CD4-positive, alpha-beta T cell treated with Interferon gamma for 1 hour (primary cell): ENCODE measurements at places on chromosomes 2 and 18.
A peak's percentile ranks its signal among the peaks of the same experiment; 100 is the strongest.

GRCh38 chr18:76476665-76477561, 18.1 kb downstream of the ZNF516 start:
- no peak for DNase-seq

DNA sequence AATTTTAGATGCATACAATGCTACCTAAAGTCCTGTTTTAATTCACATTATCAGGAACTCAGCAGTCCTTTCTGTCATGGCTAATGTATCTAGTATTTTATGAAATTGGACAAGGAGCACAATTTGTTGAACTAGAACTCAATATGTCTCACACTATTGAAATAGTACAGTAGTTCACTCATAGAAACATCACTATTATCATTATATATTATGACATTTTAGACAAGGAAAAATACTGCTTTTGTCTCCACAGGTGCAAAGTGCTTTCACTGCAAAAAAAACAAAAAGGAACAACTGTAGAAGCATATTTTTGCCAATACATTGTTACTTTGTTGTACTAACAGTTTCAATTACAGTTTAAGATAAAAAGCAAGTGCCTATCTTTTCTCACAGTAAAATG, 419.2 kb upstream of the CDH19 start:
- no peak for DNase-seq

GRCh38 chr2:137888845-137889244, 75.4 kb upstream of the HNMT start:
- DNase-seq: no peak

GRCh38 chr2:157897106-157897971, 21.2 kb upstream of the ACVR1 start:
- DNase-seq: peak; percentile 28

- DNase-seq: no peak
Measured at GRCh38 chr2:239307921-239308613, 92.8 kb downstream of the HDAC4 start.

- DNase-seq: no peak
Measured at GRCh38 chr2:2580341-2580740, 249.3 kb upstream of the MYT1L start.

DNA sequence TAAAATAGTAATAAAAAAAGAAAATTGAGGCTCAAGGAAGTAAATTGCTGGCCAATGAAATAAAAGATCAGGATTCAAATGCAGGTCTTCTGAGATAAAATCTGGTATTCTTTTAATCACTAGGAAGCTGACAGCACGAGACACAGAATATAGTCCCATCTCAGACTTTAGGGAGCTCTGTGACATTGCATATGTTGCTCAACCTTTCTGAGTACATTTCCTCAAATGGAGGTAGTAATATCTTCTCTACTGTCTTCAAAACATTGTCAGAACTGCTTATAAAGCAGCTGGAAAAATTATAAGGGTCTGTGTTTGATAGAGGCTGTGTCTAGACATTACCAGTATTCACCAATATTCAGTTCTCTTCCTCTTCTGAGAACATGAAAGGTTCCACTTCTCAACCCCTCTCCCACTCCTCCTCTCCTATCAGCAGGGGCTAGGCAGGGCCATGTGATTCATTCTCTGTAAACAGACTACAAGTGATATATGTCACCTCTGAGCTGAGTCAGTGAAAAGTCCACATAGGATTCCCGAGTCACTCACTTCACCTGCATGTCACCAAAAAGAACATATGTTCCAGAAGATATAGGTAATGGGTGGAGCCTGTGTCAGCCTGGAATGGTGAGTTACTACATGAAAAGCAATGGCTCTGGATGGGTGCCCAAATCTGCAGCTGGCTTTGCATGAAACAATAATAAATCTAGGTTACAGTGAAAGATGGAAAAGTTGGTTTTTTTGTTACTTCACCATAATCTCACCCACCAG, 7.1 kb downstream of the KCNE4 start:
- no peak for DNase-seq

- DNase-seq: no peak
Measured at GRCh38 chr2:135931776-135932443, 53.5 kb downstream of the DARS1 start.

DNA sequence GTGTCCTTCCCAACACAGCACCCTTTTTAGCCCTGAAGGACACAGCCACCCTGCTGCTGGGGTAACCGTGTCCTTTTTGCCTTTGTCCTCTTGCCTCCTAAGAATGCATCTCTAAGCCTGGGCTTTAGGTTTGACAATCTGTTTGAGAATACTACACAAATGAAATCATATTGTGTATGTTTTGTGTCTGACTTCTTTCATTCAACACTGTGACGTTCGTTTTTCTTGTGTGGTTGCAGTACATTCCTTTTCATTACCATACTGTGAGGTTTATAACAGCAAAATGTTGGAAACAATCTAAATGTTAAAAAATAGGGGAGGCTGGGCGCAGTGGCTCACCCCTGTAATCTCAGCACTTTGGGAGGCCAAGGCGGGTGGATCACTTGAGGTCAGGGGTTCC, 11.2 kb downstream of the ASPRV1 start:
- no peak for DNase-seq

- DNase-seq: no peak
Measured at GRCh38 chr18:12278741-12279682, 24.9 kb downstream of the CIDEA start.

DNA sequence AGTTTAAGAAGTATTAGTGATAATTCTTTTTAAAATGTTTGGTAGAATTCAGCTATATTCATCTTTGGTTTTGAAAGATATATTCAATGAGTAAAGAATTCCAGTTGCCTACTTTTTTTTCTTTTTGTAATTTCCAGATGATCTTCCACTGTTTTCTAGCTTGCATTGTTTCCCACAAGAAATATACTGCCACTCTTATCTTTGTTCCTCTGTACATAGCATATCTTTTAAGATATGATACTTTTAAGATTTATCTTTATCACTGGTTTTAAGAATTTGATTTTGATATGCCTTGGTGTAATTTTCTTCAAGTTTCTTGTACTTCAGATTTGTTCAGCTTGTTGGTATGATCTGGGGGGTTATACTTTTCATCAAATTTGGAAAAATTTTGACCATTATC, 374.4 kb downstream of the PLCL1 start:
- DNase-seq: no peak

- DNase-seq: no peak
Measured at GRCh38 chr2:201674794-201675193, 23.6 kb downstream of the MPP4 start.

DNA sequence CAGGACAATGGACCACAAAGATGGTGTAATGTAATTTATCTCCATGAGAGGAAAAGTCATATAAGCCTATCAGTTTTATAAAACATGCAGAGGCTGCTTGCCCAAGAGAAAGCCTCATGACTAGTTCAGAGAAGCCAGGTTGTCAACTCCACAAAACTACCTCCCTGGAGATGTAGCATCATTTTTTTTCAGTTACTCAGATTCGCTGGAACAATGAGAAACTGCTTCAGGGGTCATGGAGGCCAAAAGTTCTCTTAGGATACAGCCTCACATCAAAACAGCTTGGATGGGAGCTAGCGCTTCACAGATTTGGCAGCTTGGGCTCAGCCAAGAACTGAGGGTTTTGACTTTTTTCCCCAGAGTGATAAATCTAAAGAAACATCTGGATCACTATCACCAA, 263.5 kb downstream of the INSIG2 start:
- DNase-seq: no peak

- no peak for DNase-seq
Measured at GRCh38 chr18:23553887-23554286, 32.4 kb downstream of the NPC1 start.

GRCh38 chr2:197281421-197281820, 29.2 kb downstream of the ANKRD44 start:
- no peak for DNase-seq

GRCh38 chr2:157838442-157839161, 37.5 kb downstream of the ACVR1 start:
- DNase-seq: peak; percentile 35

DNA sequence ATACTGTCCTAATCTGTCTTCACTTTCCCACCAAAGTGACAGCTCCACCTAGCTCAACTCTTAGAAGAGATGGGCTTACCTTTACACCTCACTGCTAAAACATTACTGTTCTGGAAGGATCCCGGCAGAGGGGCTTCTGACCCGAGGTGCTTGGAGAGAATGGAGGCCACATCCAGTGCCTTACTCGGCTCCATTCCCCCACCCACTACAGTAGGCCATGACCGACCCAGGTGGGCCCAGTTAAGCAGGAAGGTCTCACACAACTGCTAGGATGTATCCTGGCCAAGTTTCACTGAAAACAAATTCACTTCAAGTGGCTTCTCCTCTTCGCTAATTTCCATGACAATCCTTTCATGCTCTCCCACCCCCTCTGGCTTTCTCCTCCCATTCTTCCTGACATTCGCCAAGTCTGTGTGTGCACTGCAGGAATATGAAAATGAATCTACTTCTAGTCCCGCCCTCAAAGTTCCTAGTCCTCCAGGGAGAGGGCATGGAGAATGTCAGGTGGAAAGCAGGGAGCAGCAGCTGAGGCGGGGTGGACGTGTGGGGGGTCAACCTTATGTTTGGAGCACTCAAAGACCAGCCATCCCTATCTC, 11.8 kb downstream of the WIPF1 start:
- no peak for DNase-seq

DNA sequence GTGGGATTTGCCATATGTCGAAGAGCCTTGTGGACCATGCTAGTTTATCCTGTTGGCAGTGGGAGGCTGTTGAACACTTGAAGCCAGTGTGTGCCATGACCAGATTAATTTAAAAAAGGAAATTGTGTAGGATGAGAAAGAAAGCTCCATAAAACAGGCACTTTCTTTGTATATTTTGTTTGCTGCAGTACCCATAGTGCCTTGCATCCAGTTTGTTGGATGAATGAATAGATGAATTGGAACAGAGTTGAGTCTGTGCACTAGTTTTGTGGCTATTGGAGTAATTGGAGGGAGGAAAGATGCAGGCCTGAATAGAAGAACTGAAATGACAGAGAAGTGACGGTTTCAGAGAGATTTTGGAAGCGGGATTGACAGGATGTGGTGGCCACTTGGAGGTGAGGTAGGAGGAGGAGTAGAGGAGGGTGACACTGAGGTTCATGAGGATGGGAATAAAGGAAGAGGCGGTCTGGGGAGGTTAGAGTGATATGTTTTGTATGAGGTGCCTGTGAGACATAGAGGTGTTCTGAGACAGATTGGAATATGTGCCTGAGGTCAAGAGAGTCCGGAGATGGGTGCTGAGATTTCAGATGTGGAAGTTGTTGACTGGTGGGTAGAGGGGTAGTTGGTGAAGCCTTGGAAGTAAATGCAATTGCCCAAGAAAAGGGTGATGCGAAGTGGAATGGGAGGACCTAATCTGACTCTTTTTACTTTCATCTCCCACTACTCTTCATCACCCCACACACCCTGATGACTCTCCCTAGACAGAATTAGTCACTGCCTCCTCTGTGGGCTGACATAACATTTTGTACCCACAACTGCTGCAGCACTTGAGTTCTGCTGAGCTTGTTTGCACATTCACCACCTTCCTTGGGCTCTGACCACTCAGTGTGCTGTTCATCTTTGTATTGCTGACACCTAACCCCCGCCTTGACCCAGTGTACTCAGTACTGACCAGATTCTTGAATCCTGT, 5.1 kb downstream of the DGUOK start:
- DNase-seq: no peak

DNA sequence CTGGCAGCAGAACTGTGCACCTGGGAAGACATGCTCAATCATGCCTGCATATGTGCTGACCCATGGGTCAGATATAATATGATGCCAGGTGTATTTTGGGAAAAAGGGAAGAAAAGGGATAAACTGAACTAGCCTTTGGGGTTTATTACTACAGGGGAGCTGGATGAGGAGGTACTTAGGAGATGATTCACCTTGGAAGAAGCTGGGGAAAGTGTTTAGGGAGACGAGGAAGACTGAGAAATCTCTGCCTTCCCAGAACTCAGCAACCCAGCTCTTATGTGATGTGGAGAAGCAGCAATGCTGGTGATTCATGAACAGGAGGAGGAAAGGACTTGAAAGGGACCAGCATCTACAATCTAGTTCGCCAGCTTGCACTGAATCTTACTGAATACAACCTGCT, 110.2 kb downstream of the BARD1 start:
- no peak for DNase-seq

GRCh38 chr2:23776021-23776420, 150.9 kb downstream of the ATAD2B start:
- no peak for DNase-seq

DNA sequence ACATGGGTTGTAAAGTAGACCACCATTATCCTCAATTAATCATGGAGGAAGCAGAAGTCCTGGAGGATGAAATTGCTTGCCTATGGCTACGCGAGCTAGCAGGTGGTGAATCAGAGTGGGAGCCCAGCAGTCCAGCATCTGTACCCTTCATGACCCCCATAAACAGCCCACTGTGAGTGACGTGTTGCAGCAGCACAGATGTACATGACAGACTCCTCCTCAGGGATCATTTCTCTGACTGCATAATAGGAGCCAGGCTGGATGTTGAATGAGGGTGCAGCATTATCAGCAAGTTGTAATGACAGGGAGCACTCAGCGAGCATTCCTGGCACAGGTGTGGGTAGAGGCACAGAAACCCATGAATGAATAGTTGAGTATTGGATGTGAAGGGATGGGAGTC, 339.3 kb downstream of the MYCN start:
- no peak for DNase-seq

- DNase-seq: no peak
Measured at GRCh38 chr2:13676269-13676668, 956.2 kb upstream of the LRATD1 start.

GRCh38 chr2:160522951-160523710, 29.5 kb upstream of the RBMS1 start:
- no peak for DNase-seq

GRCh38 chr18:43680096-43680495, 402.8 kb upstream of the SYT4 start:
- no peak for DNase-seq

GRCh38 chr2:235936493-235936892, 231.7 kb downstream of the GBX2 start:
- DNase-seq: no peak

DNA sequence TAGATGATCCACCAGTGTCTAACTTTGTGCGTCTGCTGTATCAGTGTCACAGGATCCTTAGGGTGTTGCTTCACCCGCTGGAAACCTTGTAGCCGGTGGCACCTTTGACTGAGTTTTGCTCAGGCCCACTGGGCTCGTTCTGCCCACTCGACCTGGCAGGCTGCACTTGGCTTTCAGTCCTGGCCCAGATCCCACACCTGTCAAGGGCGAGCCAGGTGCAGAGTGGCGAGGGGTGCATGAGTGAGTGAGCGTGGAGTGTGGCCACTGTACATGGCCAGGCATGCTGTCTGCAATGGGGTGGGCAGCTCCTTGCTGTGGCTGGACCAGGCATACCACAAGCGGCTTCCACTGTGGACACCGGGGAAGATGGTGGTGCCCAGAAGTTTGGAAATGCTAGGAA, 179.0 kb downstream of the FAM210A start:
- DNase-seq: no peak

- DNase-seq: no peak
Measured at GRCh38 chr2:20212459-20212870, 12.5 kb downstream of the SDC1 start.

GRCh38 chr2:226483143-226483542, 316.5 kb downstream of the IRS1 start:
- no peak for DNase-seq
